Activated T-cell treated with anti-CD3 and anti-CD28 coated beads, Interleukin-2, amount 50 U/mL, for 1 hour (primary cell): ENCODE measurements at places on chromosomes 7 and 10.

- no peak for DNase-seq
Measured at GRCh38 chr7:2516194-2516555, 3.4 kb upstream of the LFNG start.

- DNase-seq: no peak
Measured at GRCh38 chr10:20606985-20607384, 290.1 kb downstream of the NEBL start.

DNA sequence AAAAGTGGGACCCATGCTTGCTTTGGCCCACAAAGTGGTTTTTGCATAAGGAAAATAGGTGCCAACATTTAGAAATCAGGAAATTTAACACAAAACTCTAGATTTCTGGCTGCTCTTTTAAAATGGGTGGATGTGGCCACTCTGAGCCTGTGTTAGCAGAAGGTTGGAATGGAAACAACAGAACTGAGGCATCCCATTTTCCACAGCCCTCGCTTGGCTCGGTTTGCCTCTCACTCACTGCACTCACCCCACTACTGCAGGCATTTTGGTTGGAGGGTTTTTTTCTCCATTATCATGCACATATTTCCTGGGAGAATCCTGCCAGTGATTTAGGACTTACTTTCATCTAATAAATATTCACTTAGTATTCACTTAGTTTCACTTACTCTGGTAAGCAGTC, 178.9 kb downstream of the BICC1 start:
- no peak for DNase-seq

DNA sequence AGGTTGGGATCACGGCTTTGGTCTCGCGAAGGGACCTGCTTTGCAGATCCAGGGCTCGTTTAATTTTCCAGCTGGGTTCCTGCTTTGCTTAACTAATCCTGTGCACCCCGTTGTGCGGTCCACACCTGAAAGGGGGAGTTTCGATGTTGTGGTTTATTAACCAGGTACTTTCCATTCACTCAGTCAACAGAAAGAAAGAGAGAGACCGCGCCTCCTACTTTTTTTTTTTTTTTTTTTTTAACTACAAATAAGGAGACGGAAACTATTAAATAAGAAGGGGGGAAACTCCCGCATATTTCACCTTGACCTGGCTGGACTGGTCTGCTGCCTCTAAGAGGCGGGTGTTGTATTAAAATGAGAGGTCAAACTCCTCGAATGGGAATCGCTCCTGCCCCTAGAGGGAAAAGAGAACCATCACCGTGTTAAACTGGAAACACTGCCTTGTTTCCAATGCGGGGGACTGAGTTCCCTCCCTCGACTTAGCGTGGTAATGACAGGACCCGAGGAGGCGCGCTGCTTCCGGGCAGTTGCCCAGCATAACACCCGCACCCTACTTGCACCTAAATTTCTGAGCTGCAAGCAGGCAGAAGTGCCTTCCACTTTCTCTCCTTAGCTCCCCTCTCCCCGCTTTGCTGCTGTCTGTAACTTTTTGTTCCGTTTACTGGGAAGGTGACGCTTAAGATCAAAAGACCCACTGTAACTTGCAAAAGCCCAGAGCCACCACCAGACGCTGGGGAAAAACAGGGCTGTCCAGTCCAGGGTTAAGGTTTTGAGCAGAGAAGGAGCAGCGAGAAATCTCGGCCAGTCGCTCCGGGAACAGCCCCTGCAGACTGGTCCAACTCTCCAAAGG, 1.1 kb upstream of the ITGB8 start:
- no peak for DNase-seq

GRCh38 chr10:118342638-118343020, 505 bp upstream of the FAM204A start:
- no peak for DNase-seq

GRCh38 chr7:24349339-24349738, 65.3 kb downstream of the NPY start:
- DNase-seq: no peak

- no peak for DNase-seq
Measured at GRCh38 chr10:43252166-43252782, 14.6 kb downstream of the RASGEF1A start.

DNA sequence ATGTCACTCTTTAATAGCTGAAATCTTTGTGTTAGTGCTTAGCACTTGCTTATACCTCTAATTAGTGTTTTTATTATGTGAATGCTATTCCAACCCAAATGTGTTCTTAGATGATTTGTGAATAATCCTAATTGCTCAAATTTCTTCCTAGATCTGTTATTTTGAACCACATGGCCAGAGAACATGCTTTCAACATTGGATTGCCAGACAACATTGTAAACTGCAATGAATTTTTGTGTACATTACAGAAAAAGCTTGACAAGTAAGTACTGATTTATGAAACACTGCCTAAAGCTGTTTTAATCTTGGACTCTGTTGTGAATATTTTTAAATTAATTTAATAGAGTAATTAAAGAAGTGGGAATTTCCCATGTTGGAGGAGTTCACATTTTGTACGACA, 121.1 kb downstream of the ZNF277 start:
- DNase-seq: no peak
